Activated T-helper 2 cell treated with anti-CD3 and anti-CD28 coated beads, Interferon-gamma antibody, Interleukin-2, Interleukin-4, amounts not matched to agents 10 μg/mL and 5 μg/mL and 100 μg/mL, durations not matched to agents 14 hours and 24 hours and 36 hours (primary cell): ENCODE measurements at places on chromosomes 2 and 18.

- no peak for DNase-seq
These were observed 101.2 kb downstream of the LTBP1 start for GRCh38 chr2:33047939-33048338.

GRCh38 chr2:43221124-43221762 lies 5.2 kb downstream of the ZFP36L2 start:
- peak; percentile 24 for DNase-seq

DNA sequence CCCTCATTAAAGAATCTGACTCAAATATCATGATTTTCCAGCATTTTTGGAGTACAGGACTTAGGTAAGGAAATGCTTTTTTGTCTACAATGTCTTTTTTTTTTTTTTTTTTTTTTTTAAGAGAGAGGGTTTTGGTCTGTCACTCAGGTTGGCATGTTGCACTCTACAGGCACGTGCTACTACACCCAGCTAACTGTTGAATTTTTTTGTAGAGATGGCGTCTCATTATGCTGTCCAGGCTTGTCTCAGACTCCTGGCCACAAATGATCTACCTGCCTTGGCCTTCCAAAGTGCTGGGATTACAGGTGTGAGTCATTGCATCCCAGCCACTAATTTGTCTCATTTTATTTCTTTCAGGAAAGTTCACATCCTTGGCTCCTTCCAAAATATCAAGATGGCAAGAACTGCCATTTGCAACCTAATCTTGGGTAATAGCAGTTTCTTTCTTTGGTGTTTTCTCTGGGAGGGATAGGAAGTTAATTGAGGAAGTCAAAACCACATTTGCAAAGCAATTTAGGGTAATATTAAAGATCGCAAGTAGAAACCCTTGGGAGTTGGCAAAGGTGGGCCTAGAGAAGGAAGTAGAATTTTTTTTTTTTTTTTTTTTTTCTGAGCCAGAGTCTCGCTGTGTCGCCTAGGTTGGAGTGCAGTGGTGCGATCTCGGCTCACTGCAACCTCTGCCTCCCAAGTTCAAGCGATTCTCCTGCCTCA lies 15.5 kb downstream of the PNO1 start:
- DNase-seq, result no peak

DNA sequence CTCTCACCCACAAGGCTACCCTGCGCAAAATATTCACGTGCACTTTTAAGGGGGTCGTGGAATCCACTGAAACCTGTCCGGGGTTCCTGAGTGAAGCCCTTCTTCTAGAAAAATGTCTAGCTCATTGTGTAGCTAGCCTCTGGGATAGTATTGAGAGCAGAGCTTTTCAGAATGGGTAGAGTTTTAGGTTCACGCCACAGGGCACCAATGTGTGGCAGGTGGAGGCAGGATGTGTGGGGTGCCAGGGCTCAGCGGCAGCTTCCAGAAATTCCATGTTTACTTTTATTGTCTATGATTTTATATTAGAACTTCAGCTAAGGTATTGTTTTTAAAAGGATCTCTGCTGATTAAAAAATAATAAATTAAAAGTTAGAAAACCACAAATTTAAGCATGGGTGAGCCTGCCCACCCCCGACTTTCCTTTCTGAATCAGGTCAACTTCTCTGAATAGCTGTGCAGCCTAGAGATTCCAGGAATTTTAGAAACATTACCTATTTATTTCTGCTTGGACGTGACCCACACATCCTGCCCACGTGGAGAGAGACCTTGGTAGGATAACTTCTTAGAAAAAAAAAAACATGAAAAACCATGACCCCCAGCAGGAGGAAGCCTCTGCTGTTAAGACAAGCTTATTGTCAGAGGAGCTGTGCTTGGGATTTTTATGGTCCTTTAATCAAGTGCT lies 163.7 kb downstream of the CTIF start:
- no peak for DNase-seq

GRCh38 chr2:207051385-207051965 lies 112.2 kb downstream of the CPO start:
- DNase-seq, result no peak

DNA sequence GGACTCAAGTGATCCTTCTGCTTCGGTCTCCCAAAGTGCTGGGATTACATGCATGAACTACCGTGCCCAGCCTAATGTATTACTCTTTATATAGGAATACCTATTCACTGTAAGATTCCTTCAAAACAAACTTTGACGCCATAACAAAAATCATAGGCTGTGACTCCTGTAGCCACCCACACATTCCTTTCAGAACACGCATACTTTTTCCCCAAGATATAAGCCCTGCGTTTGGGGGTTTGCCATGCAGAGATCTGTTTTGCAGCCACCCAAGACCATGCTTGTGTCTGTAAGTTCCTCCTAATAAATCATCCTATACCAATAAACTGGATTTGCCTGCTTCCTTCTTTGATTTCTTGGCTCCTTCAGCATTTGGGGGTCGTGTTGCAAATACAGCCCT lies 46.0 kb upstream of the STON1 start:
- no peak for DNase-seq

DNA sequence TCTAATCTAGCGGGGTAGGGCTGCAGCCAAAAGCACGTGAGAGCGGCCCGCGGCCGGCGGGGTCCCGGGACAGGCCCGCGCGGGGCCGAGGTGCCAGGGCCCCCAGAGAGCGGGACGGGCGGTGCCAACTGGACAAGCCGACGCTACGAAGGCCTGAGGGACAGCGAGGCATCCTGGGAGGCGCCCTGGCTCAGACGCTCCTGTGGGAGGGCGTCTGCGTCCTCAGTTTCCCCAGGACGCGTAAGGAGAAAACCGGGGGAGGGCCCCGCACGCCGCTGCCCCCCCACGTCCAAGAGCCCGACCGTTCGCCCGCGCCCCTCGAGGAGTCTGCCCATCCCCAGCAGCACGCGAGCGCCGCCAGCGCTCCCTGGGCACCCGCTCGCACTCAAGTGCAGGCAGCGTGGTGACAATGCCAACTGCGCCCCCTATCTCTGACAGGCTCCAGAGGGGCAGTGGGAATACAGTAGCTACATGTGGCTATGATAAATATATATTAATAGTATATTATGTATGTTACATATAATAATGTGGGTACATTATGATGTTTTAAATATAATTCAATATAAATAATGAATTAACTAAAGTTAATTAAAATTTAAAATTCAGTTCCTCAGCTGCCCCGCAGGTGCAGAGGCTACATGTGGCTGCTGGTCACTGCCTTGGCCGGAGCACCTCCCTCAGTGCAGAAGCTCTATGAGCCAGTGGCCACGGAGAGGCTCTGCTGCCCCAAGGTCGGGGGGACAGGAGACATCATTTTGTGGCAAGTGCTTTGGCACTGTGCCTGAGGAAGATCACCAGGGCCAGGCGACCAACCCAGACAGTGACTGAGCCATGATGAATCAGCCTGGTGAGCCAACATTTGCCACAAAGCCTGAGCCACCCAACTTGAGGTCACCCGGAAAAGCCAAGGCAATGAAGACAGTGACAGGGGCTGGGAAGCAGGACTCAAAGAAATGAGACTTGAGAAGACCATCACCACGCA lies 5.5 kb upstream of the SFT2D3 start:
- DNase-seq, result peak; percentile 34

DNA sequence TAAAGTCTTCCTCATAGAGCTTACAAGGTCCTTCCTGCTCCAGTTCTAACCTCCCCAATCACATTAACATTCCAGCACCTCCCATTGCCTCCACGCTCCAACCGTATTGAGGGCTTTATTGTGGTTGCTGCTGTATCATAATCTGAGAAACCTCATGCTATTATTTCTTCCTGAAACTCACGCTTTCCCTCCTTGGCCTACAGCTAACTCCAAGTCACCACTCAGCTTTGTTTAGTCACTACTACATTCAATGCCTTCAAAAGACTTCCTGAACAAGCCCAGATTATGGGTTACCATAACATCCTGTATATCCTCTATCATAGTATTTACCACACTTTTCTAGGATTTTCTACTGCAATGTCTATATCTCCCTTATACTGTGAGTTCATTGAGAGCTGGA lies 230.4 kb downstream of the IKZF2 start:
- no peak for DNase-seq

DNA sequence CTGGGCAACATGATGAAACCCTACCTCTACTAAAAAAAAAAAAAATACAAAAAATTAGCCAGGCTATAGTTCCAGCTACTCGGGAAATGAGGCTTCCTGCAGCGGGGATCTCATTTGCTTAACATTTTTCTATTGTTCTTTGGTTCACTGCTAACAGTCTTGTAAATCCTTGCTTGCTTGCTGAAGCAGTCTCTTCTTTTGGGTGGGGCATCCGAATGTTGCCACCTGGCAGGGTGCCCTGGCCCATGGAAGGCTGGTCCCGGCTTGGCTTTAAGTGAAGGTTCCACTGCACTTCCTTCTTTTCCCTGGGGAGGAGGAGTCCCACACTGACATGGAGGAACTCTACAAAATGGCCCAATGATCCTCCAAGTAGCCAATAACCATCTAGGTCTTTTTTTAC lies 6.0 kb upstream of the ANKRD29 start:
- no peak for DNase-seq

DNA sequence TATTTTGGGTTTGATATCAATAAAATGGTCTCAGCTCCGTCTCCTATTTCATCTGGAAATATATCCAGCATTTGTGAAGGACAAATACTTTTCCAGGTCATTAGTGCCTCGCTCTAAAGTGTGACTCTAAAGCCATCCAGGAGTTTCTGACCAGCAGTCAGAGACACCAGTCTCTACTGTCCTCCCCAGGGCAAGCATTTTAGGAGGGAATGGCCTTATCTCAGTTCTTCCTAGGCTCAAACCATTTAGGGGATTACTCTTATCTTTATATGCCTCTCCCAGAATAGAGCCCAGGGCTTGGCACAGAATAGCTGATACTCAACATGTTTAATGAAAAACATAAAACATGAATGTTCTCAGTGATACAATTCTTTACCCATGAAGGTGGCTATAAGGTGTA lies 187.6 kb downstream of the NAPG start:
- DNase-seq, result no peak

DNA sequence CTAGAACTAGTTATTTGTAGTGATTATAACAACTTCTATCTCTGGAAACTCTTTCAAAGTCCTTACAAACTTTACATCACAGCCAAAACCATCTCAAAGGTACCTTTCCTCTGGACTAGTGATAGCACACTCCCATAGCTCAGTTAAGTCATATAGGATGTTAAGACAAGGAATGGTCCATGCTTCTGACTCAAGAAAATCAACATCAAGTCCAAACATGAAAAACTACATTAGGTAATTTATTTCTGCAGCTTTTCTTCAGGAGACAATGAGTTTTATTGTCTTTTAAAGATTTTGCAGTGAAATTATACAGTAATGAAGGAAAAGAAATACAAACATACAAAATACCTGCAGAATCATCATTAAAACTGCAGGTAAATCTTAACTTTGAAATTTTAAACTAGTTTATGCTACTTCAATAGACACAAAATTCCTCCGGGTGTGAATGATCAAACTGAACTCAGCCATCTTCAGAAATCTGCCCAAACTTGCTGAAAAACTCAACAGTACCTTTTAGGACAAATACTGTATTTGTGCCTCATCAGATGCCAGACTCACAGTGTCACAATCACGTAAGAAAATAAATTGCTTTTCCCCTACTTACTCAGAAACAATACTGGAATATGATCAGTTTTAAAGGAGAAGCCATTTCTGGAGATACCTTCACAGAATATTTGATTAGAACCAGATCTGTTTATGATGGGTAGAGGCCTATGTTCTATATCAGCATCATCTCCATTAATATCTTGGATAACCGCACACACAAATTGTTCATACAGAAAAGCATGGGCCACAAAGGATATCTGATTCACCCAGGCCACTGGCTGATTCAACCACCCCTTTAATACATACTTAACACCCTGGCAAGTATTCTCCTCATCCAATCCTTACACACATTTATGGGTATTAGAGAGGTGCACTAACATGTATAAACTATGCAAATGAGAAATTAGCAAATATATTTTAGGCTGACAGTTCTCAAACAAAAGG lies 2.6 kb downstream of the TMEM131 start:
- no peak for DNase-seq

- DNase-seq, result no peak
These were observed 236.1 kb upstream of the MEIS1 start for GRCh38 chr2:66198873-66199272.

- DNase-seq, result no peak
These were observed 479.7 kb upstream of the RAB6C start for GRCh38 chr2:129499747-129500146.

- DNase-seq, result no peak
These were observed 528.0 kb downstream of the BCL11A start for GRCh38 chr2:60025496-60025895.

DNA sequence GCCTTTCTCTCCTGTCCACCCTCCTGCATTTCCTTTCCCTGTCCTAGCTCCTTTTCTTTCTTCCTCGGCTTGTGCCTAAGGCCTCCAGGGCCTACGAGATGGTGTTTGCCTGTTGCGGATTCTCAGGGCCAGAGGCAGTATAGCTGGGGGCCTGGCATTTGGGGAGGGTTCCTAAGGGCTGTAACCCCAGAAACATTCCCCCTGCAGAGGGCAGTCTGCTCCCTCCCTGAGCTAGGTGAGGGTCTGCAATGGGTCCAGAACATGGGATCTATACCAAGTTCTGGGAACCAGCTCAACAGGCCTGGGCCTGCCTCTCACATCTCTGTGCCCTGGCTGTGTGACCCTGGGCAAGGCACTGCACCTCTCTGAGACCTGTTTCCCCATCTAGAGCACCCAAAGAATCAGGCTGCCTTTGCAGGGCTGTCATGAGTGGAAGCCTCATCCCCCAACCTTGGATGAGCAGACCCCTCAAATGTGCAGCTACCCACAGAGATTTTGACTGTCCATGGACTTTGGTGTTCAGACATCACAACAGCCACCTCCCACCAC lies 97.5 kb downstream of the GLI2 start:
- no peak for DNase-seq

- DNase-seq, result no peak
These were observed 63.8 kb upstream of the PPM1B start for GRCh38 chr2:44104855-44105271.

GRCh38 chr2:119174993-119175347 lies 16.4 kb upstream of the C1QL2 start:
- no peak for DNase-seq

- DNase-seq, result no peak
These were observed 4.0 kb downstream of the SERPINB13 start for GRCh38 chr18:63590966-63591695.

DNA sequence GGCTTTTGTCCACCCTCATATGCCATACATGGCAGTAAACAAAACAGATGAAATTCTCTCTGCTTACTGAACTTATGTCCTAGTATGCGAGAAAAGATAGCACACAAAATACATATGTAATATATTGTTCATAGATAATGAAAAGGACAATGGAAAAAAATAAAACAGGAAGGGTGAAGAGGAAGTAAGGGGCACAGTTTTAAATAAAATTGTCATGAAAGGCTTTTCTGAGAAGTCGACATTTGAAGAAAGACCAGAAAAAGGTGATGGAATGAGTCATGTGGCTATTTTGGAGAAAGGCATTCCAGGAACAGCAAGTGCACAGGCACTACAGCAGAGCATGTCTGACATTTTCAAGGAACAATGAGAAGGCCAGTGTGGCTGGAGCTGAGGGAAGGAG lies 56.4 kb downstream of the KCNH7 start:
- DNase-seq, result no peak

GRCh38 chr18:76679259-76679658 lies 143.1 kb upstream of the ZNF236 start:
- no peak for DNase-seq

GRCh38 chr2:240365971-240366471 lies 69.4 kb upstream of the GPC1 start:
- DNase-seq, result no peak

- no peak for DNase-seq
These were observed 42.1 kb downstream of the RAPH1 start for GRCh38 chr2:203492965-203493364.
